Globus pallidus (tissue), 1 donor: ENCODE measurements at places on chromosomes 2 and 18.

DNA sequence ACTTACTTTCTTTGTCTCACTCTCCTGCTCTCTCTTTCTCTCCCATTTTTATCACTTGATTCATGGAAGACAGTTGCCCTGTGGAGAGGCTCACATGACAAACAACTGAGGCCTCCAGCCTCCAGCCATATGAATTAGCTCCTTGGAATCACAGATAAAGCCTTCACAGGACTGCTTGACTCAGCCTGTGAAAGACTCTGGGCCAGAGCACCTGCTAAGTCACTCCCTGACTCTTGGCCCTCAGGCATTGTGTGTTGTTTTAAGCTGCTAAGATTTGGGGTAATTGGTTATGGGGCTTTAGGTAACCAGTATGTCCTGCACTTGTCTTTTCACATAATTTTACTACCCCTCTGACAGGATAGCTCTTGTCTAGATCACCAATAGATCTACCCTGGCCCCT is 334.9 kb downstream of the SOX11 start:
- DNase-seq, result no peak

DNA sequence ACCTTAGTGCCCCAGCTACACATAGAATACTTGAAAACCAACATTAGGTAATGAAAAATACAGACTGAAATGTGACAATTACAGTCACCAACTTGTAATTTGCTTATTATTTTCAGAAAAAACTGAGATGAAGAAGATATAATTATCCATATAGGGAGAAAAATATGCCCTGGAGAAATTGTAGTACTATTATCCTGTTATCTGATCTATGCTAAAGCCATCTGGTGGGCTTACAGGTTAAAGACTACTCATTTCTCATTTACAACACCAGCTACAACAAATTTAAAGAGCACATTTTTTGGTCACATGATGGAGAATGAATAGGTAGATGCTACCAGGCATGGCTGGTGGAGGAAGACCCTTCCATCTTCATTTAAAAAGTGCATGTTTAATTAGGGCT is 79.6 kb upstream of the NYAP2 start:
- DNase-seq, result no peak

GRCh38 chr2:176455816-176456291 is 186.6 kb downstream of the MTX2 start:
- DNase-seq, result no peak

- no peak for DNase-seq
Measured at GRCh38 chr2:122368576-122369243, 613.3 kb downstream of the TSN start.

DNA sequence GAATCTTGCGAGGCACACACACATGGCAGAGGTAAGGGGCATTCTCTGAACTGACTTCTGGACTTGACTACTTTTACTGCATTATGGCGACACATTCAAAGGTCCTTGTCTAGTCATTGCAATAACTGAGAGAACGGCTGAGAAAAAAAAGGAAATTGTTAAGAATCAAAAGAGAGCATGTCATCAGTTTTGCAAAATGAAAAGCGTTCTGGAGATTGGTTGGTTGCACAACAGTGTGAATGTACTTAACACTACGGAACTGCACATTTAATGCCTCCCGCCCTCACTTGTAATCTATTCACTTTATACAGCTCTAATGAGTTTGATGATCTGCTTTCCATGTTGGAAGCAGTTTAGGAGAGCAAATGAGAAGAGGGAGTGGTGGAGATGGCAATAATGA is 68.5 kb upstream of the NFU1 start:
- DNase-seq, result no peak

DNA sequence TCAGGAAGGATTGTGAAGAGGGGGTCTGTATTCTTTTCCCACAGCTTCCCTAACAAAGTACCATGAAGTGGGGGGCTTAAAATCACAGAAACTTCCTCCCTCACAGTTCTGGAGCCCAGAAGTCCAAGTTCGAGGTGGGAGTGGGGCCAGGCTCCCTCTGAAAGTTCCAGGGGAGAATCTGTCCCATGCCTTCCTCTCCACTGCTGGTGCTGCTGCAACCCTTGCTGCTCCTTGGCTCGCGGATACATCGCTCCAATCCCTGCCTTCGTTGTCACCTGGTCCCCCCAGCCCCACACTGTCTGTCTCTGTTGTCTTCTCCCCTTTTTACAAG is 134.1 kb downstream of the DDX1 start:
- no peak for DNase-seq

GRCh38 chr18:78820161-78820834 is 159.3 kb upstream of the SALL3 start:
- DNase-seq, result no peak

- peak; percentile 34 for DNase-seq
Measured at GRCh38 chr18:12606592-12607315, 51.2 kb downstream of the SPIRE1 start.

- peak; percentile 75 for DNase-seq
Measured at GRCh38 chr2:240060977-240061591, 7.8 kb upstream of the OR6B3 start.

- no peak for DNase-seq
Measured at GRCh38 chr2:170771421-170771937, 1.3 kb downstream of the ERICH2 start.

- DNase-seq, result no peak
Measured at GRCh38 chr2:191215230-191215629, 30.0 kb upstream of the MYO1B start.

- DNase-seq, result peak; percentile 93
Measured at GRCh38 chr18:13612196-13612997, 114.0 kb downstream of the FAM210A start.

DNA sequence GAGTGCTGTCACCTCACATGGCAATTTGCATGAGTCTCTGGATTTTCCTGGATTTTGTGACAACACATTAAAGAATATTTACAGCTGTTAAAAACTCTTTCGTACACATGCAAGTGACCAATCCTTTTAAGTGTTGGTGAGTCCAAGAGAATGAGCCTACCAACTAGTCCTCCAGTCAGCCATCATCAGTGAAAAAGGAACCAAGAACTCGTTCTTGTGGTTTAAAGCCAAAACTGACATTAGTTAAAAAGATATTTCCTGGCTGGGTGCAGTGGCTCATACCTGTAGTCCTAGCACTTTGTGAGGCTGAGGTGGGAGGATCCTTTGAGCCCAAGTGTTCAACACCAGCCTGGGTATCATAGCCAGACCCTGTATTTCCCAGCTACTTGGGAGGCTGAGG is 215.4 kb upstream of the ITGA4 start:
- no peak for DNase-seq

DNA sequence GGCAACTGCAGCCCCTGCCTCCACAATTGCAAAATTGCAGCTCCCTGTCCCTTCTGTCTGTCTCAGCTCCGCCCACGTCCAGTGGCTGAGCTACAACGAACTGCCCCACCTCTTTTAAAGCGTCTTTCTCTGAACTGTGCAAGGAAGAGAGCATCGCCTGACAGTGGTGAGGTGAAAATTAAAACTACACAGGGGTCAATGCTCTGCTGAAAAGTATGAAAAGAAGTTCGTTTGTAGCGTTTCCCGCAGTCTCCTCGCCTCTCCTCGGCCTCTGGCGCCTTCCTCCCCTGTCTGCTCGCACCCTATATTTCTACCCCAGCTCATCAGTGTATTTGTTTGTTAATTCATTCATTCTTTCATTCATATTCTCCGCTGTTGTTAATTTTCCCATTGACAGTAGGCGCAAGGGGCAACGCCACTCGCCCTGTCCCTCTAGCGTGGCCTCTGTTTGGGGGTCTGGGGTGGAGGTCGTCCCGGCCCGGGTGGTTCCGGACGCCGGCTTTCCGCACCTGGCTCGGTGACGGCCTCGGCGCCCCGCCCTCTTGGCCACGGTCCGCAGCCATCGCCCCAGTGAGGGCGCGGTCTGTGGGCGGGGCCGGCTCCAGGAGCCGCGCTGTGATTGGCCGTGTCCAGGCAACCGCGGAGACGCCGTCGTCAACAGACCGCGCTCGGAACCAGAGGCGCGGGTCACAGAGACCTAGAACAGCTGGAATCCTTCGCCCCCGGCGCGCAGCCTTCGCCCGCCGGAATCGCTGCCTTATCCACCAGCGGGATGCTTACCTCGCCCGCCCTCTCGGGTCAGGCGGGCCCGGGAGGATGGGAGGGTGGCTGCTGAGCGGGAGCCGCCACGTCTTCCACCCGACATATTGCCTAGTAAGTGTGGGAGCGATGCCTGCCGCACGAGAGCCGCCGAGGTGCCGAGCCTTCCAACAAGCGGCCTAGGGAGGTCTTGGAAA is at the start of gene VWA3B:
VWA3B (plus strand) TSS at position 677 of the 956 bp plus-strand sequence. CDS start 5,926 bp downstream, outside the sequence.
- no peak for DNase-seq

GRCh38 chr2:189337656-189338055 is 103.6 kb upstream of the WDR75 start:
- DNase-seq, result no peak

DNA sequence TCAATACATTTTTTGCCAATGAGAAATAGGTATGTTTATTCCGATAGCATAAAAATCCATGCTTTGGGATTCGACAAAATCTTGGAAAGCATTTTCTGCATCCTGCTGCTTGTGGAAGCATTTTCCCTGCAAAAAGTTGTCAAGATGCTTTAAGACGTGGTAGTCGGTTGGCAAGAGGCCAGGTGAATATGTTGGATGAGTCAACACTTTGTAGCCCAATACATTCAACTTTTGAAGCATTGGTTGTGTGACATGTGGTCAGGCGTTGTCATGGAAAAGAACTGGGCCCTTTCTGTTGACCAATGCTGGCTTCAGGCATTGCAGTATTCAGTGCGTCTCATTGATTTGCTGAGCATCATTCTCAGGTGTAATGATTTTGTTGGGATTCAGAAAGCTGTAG is 764.5 kb downstream of the TRIB2 start:
- DNase-seq, result no peak

- no peak for DNase-seq
Measured at GRCh38 chr2:61633250-61633649, 95.1 kb upstream of the XPO1 start.

DNA sequence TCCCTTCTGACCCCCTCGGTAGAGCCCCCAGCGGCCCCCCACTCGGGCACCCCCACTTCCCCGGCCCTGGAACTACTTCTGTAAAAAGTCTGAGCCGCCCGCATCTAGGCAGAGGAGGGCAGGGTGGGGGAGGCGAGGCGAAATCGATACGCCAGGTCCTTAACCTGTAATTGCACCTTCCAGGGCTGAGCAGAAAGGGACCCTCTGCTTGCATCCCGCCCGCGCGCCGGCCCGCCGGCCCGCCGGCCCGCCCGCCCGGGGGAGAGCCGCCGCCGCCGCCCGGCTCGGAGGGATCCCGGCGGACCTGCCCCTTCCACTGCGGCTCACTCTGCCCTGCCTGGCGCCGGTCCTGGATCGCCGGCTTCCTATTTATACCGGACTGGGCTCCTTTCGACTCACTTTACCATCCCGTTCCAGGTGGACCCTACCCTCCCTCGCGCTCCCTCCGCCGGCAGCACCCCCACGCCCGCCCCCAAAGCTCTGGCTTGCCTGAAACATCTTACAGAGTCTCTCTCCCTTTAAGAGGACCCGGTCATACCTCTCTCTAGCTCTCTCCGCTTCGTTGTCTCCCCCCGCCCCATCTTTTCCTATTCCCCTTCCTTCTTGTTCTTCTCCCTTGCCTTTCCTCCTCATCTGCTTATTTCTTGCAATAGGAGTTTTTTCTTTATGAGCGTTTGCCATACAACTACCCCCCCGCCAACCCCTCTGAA is 797 bp downstream of the KLHL14 start:
- DNase-seq, result no peak

DNA sequence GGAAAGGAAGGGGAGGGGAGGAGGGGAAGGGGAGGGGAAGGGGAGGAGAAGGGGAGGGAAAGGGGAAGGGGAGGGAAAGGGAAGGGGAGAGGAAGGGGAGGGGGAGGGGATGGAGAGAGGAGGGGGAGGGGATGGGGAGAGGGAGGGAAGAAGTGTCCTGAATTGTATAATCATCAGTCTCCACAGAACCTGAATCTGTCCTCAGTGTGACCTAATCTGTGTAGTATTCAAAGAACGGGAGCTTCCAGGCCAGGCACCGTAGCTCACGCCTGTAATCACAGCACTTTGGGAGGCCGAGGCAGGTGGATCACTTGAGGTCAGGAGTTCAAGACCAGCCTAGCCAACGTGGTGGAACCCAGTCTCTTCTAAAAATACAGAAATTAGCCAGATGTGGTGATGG is 41.1 kb upstream of the CCDC150 start:
- no peak for DNase-seq

- DNase-seq, result peak; percentile 87
Measured at GRCh38 chr2:216849987-216850386, 9.9 kb downstream of the TNP1 start.

GRCh38 chr2:201559067-201559710 is 84.1 kb downstream of the TMEM237 start:
- DNase-seq, result no peak

DNA sequence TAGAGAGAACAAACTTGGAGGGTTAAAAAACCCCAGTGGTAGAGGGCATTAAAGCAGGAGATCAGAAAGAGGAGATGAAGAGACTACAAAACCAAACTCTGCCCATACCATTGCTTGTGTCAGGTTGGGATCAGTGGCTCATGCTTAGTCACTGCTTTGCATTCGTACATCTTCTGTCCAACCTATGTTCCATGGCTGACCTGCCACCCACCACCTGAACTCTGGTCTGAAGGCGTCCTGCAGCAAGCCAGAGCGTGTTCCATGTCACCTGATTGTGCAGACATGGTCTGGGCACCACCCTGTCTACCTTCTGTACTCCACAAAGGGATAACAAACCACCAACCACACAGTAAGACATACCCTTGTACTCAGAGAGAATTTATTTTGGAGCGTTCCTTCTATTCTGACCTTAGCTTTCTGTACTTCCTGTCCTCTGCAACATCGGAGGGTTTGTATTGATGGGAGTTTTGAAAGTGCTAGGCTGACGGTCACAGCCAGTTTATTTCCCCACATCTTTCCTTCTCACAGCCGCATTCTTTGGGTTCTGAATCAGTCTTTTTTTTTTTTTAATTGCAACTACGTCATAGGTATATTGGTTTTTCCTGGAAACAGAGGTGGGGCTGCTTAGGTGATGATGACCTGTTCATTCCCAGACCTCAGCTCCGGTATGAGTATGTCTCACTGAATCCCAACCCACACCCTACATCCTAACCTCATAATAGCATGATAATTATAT is 88.3 kb downstream of the SOWAHC start:
- no peak for DNase-seq

GRCh38 chr2:64277101-64277849 is 133.1 kb upstream of the PELI1 start:
- peak; percentile 68 for DNase-seq

- no peak for DNase-seq
Measured at GRCh38 chr2:222828572-222828971, 32.3 kb upstream of the ACSL3 start.

GRCh38 chr18:46531482-46531881 is 125.5 kb downstream of the LOXHD1 start:
- no peak for DNase-seq

DNA sequence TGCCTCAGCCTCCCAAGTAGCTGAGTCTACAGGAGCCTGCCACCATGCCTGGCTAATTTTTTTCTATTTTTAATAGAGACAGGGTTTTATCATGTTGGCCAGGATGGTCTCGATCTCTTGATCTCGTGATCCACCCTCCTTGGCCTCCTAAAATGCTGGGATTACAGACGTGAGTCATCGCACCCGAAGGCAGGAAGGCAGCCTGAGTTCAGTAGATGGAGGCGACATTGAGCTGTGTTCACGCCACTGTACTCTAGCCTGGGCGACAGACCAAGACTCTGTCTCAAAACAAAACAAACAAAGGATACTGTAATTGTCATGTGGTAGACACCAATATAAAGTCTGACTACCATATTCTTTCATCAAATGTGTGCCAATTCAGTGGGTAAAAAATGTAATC is 500.9 kb upstream of the DSEL start:
- DNase-seq, result no peak

- DNase-seq, result no peak
Measured at GRCh38 chr18:41992703-41993102, 37.7 kb downstream of the PIK3C3 start.

GRCh38 chr2:62406573-62407043 is 99.4 kb downstream of the TMEM17 start:
- DNase-seq, result no peak
